ENCODE measurements at places on chromosomes 4 and X. TPM values are rescaled to one million over a fixed set of nuclear protein-coding genes. Genes with fewer than 3 reads are reported as not detected.

Gene PRKX
- total RNA-seq = 10.8 TPM

Gene SYTL4
- 4.6 TPM for total RNA-seq

Gene FAM149A
- total RNA-seq = 9.4 TPM

Gene DCAF8L2
- not detected for total RNA-seq

Gene TSPAN6
- total RNA-seq = 35.4 TPM
